ENCODE measurements at places on chromosomes 13 and 19.

DNA sequence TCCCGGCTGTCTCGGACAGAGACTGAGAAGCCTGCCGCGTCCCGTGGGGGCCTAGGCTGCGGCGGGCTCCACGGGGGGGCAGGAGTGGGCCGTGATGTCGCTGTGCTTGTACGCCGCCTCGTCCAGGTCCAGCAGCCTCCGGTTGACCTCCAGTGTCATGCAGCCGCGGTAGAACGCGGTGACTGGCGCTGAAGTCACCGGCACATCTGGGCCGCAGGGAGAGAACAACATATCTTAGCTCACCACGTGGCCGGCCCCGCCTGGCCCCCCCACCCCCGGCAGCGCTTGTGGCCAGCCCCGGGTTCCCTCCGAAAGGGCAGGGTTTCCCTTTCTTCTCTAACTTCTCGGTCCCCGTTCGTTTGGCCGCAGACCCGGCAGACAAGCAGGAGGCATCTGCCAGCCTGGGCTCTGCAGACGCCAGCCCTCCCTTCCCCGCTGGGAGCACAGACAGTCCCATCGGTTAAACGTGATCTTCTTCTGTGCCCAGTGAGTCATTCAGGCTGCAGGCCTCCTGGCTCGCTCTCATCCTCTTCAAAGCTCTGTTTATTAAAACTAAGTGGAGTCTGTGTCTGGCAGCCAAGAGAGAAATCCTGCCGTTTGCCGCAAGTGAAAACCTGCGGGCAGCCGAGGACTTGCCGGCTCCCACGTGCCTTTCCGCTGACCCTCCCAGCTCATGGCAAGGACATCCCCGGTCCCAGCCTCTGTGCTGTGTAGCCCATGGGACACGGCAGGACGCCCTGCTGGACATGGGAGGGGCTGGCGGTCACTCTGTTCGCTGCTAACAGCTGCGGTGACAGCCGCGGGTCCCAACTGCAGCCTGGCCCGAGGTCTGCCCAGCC is 42.8 kb downstream of the GAS6 start:
- no peak for DNase-seq

DNA sequence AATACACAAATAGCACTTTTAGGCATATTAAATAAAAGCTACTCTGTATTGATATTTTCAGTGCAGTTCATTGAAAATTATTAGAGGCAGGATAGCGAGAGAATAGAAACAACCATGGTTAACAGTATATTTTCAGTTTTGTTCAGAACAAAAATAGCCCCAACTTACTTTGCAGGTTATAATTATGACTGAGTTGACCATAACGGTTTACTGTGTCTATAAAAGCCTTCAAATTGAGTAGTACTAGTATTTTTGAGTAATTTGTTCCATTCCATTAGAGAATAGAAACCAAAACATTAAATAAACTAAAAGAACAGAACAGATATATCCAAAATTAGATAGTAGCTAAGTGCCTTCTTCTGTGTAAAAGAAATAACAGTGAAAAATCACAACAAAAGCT is 1108.4 kb upstream of the PCDH20 start:
- DNase-seq, result no peak

GRCh38 chr19:35276706-35277281 is 5.5 kb upstream of the HAMP start:
- no peak for DNase-seq

- no peak for DNase-seq
Measured at GRCh38 chr13:113927661-113928581, 46.0 kb downstream of the C13orf46 start.

DNA sequence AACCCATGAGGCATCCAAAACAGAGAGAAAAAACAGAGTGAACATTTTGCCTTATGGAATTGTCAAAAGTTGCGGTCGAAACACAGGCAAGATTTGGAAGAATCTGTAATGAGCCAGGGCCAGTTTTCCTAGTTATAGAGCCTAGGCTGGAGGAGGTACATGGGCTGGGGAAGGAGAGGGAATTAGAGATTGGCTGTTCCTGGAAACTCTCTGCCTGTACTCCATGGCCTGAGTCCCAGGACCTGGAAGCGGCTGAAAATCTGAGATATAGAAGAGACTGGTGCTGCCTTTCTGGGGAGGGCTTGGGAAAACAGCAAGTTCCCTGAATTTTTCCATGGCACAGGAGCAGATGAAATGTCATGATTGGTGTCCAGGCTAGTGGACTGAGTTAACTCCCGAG is 122.8 kb upstream of the KLF12 start:
- DNase-seq, result no peak

DNA sequence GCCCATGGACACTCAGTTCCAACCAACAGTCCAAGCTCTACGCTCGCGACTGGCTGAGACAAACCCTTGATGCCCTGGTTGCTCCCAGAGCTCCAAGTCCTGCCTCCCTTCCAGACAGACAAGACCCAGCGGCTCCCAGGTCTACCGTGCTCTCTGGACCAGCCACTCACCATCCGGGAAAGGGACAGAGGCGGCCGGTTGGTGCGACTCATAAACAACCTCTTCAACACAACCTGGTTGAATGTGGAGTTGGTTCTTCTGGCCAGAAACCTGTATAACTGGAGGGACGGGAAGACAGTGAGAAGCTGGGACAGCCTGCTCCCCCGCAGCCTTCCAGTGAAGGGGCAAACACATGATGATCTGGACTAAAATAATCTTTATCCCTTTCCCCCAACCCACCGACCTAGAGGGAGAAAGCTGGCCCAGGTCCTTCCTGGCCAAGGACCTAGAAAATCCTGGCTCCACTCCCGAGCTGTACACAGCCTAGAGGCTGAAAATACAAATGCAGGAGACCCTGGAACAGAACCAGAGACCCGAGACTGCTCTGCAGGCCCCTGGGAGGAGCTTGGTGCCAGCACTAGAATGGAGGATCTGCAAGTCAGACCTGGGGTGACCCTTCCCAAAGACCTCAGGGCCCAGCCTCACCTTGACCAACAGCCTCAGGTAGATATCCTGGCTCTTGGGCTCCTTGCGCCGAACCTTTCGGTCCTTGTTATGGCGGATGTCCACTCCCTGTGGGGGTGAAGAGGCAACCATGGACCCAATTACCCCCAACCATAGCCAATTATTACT is 1.6 kb downstream of the RPL18 start:
- DNase-seq, result no peak

DNA sequence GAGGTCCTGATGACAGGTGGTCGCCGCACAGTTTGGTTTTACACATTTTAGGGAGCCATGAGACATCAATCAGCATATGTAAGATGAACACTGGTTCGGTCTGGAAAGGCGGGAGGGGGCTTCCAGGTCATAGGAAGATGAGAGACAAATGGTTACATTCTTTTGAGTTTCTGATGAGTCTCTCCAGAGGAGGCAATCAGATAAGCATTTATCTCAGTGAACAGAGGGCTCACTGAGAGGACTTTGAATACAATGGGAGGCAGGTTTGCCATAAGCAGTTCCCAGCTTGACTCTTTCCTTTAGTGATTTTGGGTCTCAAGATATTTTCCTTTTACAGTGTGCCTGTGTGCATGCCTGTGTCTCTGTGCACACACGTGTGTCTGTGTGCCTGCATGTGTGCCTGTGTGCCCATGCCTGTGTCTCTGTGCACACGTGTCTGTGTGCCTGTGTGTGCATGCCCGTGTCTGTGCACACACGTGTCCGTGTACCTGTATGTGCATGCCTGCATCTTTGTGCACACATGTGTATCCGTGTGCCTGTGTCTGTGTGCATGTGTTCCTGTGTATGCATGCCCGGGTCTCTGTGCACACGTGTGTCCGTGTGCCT is 35.5 kb upstream of the TMEM255B start:
- DNase-seq, result no peak

GRCh38 chr19:30338878-30339623 is 33.1 kb upstream of the ZNF536 start:
- no peak for DNase-seq

GRCh38 chr19:15198951-15199660 is 1.7 kb downstream of the NOTCH3 start:
- DNase-seq, result no peak

DNA sequence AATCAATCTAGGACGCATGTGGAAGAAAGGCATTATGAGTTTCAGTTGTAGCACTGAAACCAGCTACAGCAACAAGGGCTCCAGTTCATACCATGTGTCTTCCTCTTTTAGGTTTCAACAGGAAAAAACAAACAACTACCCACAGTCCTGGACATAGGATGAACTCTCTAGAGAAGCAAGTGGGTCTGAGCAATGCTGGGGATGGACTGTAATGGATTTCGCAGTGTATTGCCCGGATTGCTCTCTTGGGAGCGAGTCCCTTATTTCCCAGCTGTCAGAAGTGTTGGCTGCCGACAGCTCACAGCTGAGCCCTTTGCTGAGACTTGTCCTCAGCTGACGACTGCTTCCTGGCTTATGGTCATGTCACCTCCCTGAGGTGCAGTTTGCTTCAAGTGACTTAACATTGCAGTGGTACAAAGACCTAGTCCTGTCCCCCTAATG is 12.1 kb upstream of the MYCBP2 start:
- DNase-seq, result peak; percentile 83

GRCh38 chr19:28497137-28497536 is 715.8 kb downstream of the UQCRFS1 start:
- DNase-seq, result no peak

DNA sequence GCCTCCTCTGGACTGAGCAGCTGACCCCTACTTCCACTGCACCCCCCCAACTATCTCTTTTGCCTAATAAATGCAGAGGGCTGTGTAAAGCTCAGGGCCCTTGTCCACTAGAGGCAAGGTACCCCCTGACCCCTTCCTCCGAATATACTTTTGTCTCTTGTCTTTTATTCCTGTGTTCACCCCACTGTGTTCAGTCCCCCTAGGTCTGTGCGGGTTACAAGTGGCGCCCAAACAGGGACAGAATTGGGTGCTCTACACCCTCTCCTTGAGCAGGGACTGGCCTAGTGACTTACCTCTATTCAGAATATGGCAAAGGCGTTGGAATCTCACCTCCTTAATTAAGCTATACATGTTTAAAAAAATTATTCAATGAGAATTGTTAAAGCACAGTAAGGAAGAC is 15.0 kb downstream of the ZNF350 start:
- peak; percentile 54 for DNase-seq

GRCh38 chr13:112987682-112988024 is 18.6 kb downstream of the MCF2L start:
- no peak for DNase-seq

DNA sequence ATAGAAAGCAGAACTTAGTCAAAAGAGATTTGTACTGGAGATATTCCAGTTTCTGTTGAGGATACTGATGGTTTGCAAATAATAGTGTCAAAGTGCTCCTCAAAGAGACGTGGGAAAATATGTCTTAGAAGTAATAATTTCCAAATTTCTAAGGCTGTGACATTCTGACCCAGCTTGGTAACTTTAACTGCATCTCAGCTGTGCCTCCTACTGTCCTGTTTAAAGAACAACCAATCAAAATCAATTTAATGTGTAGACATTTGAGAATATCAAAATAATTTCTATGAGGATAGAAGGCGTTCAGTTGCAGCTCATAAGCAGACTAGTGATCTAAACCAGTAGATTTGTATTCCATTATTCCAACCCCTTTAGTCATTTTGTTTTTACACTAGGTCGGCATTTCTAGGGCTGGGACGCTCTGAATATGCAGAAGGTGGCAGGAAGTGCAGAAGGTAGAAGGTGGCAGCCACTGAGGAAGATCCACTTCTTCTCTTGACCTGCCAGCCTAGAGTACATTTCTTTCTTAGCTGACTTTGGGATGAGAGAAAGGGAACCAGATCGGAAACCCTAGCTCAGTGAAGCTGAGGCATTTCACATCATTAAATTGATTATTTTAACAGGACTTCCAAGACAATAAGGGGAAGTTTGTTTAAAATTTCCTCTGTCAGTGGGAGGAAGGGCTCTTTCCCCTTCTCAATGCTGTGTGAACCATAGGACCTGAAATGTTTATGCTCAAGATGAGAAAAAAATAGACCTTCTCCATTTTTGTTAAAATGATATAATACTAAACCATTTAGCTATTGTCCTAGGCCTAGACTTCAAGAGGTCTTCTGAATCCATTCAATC is 67.5 kb downstream of the COL4A1 start:
- no peak for DNase-seq

DNA sequence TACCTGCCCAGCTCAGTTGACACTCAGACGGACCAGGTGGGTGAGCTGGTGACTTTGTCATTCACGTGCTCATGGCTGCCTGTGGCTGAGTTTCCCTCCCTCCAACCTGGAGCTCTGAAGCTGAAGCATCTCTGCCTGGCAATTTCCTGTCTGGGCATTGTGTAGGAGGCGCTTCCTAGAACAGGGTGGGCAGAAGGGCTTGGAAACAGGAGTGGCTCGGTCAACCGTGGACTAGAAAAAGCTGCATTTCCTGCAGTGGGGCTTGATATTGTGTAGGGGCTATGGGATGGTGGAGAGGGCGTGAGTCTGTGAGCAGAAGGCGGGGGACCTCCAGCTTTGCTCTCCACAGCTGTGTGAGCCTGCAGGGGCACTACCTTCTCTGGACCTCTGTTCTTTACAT is 278.3 kb downstream of the TEX29 start:
- no peak for DNase-seq

DNA sequence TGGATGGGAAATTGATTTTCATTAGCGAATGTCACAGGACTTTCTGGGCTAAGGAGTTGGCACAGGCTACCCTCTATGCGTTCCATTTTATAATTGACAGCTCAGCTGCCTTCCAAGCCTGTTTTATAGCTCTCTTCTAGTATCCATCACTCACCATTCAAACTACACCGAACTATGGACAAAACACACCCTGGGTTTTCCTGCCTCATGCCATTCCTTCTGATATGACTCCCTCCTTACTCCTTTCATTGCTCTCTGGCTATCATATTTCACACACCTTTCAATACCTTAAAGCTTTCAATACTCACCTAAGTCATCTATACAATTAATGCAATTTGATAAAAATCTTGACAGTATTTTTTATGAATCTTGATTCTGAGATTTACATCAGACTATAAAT is 181.3 kb downstream of the RAP2A start:
- no peak for DNase-seq

- no peak for DNase-seq
Measured at GRCh38 chr13:77000475-77000874, 8.6 kb downstream of the CLN5 start.

GRCh38 chr19:3664879-3665642 is 35.2 kb downstream of the PIP5K1C start:
- DNase-seq, result no peak

DNA sequence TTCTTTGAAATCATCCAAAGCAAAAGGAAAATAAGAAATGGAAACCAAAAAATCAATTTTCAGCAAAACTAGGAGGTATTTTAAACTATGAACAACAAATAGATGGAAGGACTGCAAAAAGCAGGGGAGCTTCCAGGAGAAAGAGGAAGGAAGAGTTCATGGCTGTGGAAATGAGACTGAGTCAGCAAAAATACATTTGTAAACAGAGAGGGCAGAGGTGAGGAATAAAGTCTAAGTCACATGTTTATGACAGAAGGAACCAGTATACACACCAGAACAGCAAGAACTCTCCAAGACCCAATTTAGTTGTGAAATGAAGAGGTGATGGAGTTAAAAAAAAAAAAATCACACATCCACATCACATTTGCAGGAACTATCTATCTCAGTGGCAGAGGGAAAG is 69.6 kb downstream of the RNASEH2B start:
- DNase-seq, result peak; percentile 35

- no peak for DNase-seq
Measured at GRCh38 chr13:103437651-103438050, 371.4 kb upstream of the SLC10A2 start.

Data from suppressor macrophage (primary cell).